Left lobe of liver (tissue), 2 donors: ENCODE measurements at places on chromosomes 4 and X.

DNA sequence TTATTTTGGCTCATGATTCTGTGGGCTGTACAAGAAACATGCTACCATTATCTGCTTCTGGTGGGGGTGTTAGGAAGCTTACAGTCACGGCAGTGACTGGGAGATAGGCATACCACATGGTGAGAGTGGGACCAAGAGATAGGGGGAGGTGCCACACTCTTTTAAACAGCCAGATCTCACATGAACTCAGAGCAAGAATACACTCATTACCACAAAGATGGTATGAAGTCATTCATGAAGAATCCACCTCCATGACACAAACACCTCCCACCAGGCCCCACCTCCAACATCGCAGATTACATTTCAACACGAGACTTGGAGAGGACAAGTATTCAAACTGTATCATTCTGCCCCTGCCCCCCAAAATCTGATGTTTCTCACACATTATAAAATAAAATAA is 2396.7 kb downstream of the PCDH7 start:
- DNase-seq, result no peak

DNA sequence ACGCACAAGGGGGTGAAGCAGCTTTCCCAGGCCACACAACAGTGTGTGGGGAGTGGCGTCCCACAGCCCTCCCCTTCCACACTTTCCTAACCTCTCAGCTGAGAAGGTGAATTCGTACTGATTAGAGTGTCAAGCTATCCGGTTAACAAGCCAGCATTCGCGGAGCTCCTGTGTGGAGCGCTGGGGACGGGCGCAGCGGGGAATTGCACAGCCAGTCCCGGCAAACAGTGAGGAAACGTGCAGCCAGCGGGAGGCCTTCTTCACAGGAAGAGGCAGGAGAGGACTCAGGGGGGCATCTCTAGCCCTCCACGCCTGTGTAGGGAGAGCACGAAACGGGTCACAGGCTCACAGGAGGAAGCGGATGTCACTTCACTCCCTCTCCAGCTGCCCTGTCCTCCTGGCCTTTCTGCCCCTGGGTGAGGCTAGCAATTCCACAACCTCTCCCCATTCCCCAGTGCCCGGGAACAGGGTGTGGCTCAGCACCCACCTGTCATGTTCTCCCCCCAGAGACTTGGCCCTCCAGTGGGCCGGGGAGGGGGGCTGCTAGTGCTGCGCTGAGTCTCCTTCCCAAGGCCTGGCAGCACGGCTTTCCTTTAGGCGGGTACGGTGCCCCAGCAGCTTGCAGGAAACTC is 117.3 kb downstream of the CPZ start:
- peak; percentile 32 for DNase-seq

DNA sequence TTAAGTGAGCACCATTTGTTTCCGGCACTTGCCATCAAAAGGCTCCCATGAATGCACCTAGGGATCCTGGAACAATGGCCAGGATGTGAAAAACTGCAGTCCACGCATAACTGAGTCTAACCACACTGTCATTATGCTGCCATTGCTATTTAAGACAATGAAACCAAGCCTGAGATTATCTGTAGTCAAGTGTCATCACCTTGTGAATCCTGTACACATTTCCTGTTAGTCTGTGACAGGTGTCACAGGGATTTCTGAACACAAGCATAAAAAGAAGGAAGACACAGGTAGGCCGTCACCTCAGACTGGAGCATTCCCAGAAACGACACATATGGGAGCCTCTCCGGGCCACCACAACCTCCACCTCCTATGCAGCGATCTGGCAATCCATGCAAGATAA is 66.7 kb downstream of the HADH start:
- no peak for DNase-seq

- DNase-seq, result no peak
Observed at GRCh38 chr4:152153476-152154270, 382.2 kb downstream of the FBXW7 start.

- no peak for DNase-seq
Observed at GRCh38 chr4:185656467-185656931, 121.2 kb upstream of the PDLIM3 start.

DNA sequence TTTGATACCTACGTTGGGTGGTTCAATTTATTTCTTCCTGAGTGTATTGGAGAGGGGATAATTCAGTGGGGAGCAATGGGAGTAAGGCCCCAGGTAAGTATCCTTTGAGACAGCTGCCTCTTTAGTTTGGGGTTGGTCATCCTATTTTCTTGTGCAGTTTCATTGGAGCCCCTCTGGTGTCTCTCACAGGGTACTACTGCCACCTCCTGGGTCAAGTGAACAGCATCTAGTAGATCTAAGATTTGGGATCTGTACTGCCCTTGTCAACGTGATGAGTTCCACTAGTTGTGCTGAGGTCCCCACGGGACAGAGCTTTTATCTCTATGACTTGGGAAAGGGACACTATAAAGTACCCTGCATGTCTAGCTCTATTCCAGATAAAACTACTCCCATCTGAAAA is 80.6 kb downstream of the PBDC1 start:
- DNase-seq, result no peak

- peak; percentile 51 for DNase-seq
Observed at GRCh38 chr4:2787230-2788100, 5.4 kb upstream of the SH3BP2 start.

DNA sequence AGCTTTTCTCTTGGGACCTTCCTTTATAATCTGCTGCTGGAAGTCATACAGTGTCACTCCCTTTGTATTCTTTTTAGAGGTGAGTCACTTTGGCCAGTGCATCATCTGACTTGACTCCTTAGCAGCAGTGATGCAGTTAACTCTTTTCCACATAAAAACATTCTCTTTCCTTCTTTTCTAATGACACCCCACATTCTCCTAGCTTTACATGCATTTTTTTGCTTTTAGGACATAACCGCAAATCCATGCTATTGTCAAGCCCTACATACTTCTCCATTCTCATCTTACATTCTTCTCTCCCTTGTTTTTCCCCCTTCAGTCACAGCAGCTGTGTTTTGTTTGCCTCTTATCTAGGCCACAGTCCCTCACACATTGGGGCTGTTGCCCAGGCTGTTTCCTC is 55.1 kb downstream of the ZNF330 start:
- DNase-seq, result no peak

GRCh38 chrX:54715621-54716020 is 82.4 kb downstream of the ITIH6 start:
- DNase-seq, result no peak

DNA sequence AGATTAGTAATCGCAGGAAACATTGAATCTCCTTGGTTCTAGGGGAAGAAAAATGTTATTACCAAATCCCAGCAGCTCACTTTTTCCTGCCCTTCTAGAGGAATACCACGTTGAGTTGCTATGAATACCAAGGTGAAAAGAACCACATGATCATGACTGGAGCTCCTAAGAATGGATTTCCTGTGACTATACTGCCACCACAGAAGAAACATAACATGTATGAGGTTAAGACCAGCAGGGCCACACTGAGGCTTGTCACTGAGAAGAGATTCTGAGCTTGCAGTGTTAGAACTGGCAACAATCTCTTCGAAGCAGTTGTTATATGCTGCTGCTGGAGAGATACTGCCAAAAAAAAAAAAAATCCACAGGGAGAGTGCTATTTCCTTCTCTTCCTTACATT is 1235.3 kb downstream of the FSTL5 start:
- no peak for DNase-seq

GRCh38 chr4:84366907-84367306 is 132.2 kb downstream of the NKX6-1 start:
- DNase-seq, result no peak

GRCh38 chrX:13903405-13903804 is 86.5 kb upstream of the GPM6B start:
- no peak for DNase-seq
